ENCODE measurements at places on chromosomes 1 and 21. TPM values are rescaled to one million over a fixed set of nuclear protein-coding genes. Genes with fewer than 3 reads are reported as not detected.

DNA sequence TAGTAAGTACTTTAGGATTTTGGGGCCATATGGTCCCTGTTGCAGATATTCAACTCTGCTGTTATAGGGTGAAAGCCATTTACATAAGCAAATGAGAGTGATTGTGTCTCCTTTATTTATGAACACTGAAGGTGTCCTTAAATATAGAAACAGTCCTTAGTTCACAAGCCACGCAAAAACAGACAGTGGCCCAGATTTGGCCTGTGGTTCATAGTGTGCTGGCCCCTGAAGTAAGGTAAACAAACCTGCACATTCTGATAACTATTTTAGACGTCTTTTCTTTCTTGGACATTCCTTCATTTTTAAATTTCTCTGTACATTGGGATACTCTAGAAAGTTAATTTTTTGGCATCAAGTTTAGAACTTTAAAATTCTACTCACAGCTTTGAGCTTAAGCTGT, 23.5 kb downstream of the RAP1A start:
- no peak overlapping the region for H3K4me3 ChIP-seq
- no peaks in the 10 kb centered on the region for H3K27me3 ChIP-seq
- H3K4me1 ChIP-seq, result peaks cover 68% of the 10 kb centered on the region
- DNase-seq, result no peak
- no peak overlapping the region for H3K27ac ChIP-seq

DNA sequence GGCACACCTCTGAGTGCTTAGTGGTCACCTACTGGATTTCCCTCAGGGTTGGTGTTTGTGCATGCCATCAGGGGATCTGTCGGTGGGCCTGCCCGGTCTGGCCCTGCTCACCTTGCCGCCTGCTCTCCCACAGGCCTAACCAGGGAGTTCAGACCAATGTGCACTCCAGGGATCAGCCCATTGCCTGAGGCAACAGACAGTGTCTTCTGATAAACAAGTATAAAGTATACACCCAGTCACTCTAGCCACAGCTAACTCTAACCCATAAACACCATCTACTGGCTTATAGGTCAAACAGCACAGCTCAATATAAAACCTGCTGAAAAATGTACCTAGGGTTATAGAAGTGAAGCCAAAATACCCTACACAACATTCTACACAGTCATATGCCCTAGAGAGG, 1300.0 kb downstream of the PLA2G4A start:
- no peak for DNase-seq
- no peaks in the 10 kb centered on the region for H3K4me1 ChIP-seq
- H3K27me3 ChIP-seq, result no peaks in the 10 kb centered on the region
- H3K4me3 ChIP-seq, result no peak overlapping the region
- no peak overlapping the region for H3K27ac ChIP-seq
- H3K36me3 ChIP-seq, result no peaks in the 10 kb centered on the region

DNA sequence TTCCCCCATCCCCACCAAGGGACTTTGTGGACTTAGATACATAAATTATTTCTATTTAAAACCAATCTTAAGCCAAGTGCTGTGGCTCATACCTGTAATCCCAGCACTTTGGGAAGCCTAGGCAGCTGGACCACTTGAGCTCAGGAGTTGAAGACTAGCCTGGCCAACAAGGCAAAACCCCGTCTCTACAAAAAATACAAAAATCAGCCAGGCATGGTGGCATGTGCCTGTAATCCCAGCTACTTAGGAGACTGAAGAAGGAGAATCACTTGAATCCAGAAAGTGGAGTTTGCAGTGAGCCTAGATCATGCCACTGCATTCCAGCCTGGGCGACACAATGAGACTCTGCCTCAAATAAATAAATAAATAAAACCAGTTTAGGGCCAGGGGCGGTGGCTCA, 4.5 kb upstream of the LAX1 start:
- H3K27me3 ChIP-seq, result no peaks in the 10 kb centered on the region
- no peak for DNase-seq
- no peak overlapping the region for H3K27ac ChIP-seq

DNA sequence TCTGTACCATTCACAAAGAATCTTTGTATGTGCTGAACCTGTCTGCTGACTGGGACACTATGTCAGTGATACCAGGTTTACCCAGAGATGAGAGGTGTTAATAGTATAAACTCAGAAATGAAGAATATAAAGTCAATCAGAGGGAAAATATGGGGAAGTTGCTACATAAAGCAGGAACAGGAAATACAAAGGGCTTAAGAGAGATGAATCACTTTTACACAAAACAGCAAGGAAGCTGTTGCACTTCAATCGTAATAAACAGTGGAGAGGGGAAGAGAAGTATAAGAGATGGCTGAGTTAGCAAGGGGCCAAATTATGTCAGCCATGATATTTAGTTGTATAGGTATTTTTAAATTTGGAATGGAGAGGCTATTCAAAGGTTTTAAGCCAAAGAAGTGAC, 890.2 kb upstream of the NCAM2 start:
- no peaks in the 10 kb centered on the region for H3K4me1 ChIP-seq
- no peaks in the 10 kb centered on the region for H3K27me3 ChIP-seq
- no peaks in the 10 kb centered on the region for H3K36me3 ChIP-seq
- H3K4me3 ChIP-seq, result no peak overlapping the region

GRCh38 chr1:101190441-101190840, 46.4 kb upstream of the S1PR1 start:
- H3K4me3 ChIP-seq, result no peak overlapping the region
- DNase-seq, result no peak
- no peak overlapping the region for H3K27ac ChIP-seq
- H3K27me3 ChIP-seq, result no peaks in the 10 kb centered on the region
- no peaks in the 10 kb centered on the region for H3K36me3 ChIP-seq

DNA sequence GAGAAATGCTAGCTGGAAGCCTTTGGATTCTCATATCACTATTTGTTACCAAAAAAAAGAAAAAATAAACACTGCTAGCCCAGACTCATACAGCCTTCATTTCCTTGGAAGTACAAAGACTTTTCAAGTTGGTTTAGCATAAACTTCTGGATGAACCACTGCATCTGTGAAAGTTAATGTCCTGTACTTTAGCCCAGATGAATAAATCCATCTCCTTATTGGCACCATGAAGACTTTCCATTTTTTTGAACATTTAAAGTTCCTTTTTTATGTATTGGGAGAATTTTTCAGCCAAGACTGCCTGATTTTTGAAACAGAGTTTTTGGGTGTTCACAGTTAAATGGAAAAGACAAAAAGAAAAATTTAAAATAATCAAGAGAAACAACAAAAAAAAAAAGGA, 184.0 kb upstream of the C1orf87 start:
- no peaks in the 10 kb centered on the region for H3K4me1 ChIP-seq
- H3K4me3 ChIP-seq, result no peak overlapping the region
- no peaks in the 10 kb centered on the region for H3K36me3 ChIP-seq
- DNase-seq, result no peak
- no peak overlapping the region for H3K27ac ChIP-seq
- H3K27me3 ChIP-seq, result no peaks in the 10 kb centered on the region

Gene C8B
- not detected for total RNA-seq

DNA sequence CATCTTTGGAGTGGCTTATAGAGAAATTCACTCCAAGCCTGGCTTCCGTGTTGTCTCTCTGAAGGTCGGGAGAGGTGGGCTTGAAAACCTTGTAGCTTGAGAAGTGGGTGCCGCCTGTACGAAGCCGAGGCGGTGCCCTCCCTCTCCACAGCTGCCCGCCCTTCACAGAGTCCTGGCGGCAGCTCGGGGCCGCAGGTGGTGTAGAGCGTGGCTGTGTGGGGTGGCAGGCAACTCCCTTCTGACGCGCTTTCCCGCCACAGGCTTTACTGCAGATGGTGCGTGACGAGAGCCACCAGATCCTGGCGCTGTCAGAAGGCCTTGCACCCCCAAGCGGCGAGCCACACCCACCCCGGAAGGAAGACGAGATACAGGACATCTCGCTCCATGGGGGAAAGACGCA, 33.1 kb upstream of the DIP2A start:
- no peaks in the 10 kb centered on the region for H3K27me3 ChIP-seq
- peaks cover 7% of the 10 kb centered on the region for H3K36me3 ChIP-seq
- no peak overlapping the region for H3K4me3 ChIP-seq
- H3K27ac ChIP-seq, result peak overlapping the region; percentile 84
- peaks cover 17% of the 10 kb centered on the region for H3K4me1 ChIP-seq
- peak; percentile 66 for DNase-seq

Gene ANKRD65
- not detected for total RNA-seq

Measured in activated naive CD4-positive, alpha-beta T cell treated with anti-CD3 and anti-CD28 coated beads for 36 hours (primary cell).